Fibroblast of lung (primary cell): ENCODE measurements at places on chromosomes 3 and 15. TPM values are rescaled to one million over a fixed set of nuclear protein-coding genes. Genes with fewer than 3 reads are reported as not detected.

The ARL6 gene
- polyA plus RNA-seq, result 4.3 and 5.2 TPM in 2 replicates

The RBP2 gene
- not detected in 2 replicates for polyA plus RNA-seq

The CPN2 gene
- not detected in 2 replicates for polyA plus RNA-seq

The TUSC7 gene
- polyA plus RNA-seq, result not detected in 2 replicates

The MKRN3 gene
- polyA plus RNA-seq, result 0.14 TPM in 1 of 2 replicates, not detected in the other

The C3orf85 gene
- not detected in 2 replicates for polyA plus RNA-seq

The IVD gene
- polyA plus RNA-seq, result 37.9 and 43.0 TPM in 2 replicates

The CCRL2 gene
- polyA plus RNA-seq, result 0.46 and 3.7 TPM in 2 replicates

The FANCD2OS gene
- not detected in 2 replicates for polyA plus RNA-seq

The SEMA3B gene
- polyA plus RNA-seq, result 17.6 and 23.5 TPM in 2 replicates

The OCA2 gene
- polyA plus RNA-seq, result not detected in 2 replicates

The EPHB3 gene
- 1.6 and 2.2 TPM in 2 replicates for polyA plus RNA-seq

The TEX264 gene
- 34.3 and 44.1 TPM in 2 replicates for polyA plus RNA-seq

The DRD3 gene
- not detected in 2 replicates for polyA plus RNA-seq

The RETNLB gene
- not detected in 2 replicates for polyA plus RNA-seq

The RUVBL1 gene
- polyA plus RNA-seq, result 52.3 and 81.0 TPM in 2 replicates

The IQSEC1 gene
- polyA plus RNA-seq, result 4.3 and 5.9 TPM in 2 replicates

The RCN2 gene
- 89.6 and 106 TPM in 2 replicates for polyA plus RNA-seq

The SUSD5 gene
- polyA plus RNA-seq, result 0.75 and 1.4 TPM in 2 replicates

The TICRR gene
- polyA plus RNA-seq, result 1.6 and 3.6 TPM in 2 replicates

The LRRC2 gene
- 0.27 and 6.0 TPM in 2 replicates for polyA plus RNA-seq

The RASGRP1 gene
- 0.10 and 1.6 TPM in 2 replicates for polyA plus RNA-seq

The GREM1 gene
- 489 and 1,863 TPM in 2 replicates for polyA plus RNA-seq

The DUOX1 gene
- not detected in 2 replicates for polyA plus RNA-seq

The TNFAIP8L3 gene
- 0.57 and 3.9 TPM in 2 replicates for polyA plus RNA-seq

The HEXA gene
- polyA plus RNA-seq, result 137 and 183 TPM in 2 replicates

The HES1 gene
- polyA plus RNA-seq, result 0.85 and 1.2 TPM in 2 replicates

The ZDHHC23 gene
- 0.50 and 1.4 TPM in 2 replicates for polyA plus RNA-seq

The SUCNR1 gene
- polyA plus RNA-seq, result 0.02 and 0.07 TPM in 2 replicates

The SNURF gene
- 5.0 and 6.4 TPM in 2 replicates for polyA plus RNA-seq

The PRICKLE2 gene
- polyA plus RNA-seq, result 7.2 and 14.1 TPM in 2 replicates

The ANKUB1 gene
- polyA plus RNA-seq, result not detected in 2 replicates
